ENCODE measurements at places on chromosomes 16 and 17.

GRCh38 chr17:58980706-58981481, 125.8 kb downstream of the TRIM37 start:
- no peak for DNase-seq

DNA sequence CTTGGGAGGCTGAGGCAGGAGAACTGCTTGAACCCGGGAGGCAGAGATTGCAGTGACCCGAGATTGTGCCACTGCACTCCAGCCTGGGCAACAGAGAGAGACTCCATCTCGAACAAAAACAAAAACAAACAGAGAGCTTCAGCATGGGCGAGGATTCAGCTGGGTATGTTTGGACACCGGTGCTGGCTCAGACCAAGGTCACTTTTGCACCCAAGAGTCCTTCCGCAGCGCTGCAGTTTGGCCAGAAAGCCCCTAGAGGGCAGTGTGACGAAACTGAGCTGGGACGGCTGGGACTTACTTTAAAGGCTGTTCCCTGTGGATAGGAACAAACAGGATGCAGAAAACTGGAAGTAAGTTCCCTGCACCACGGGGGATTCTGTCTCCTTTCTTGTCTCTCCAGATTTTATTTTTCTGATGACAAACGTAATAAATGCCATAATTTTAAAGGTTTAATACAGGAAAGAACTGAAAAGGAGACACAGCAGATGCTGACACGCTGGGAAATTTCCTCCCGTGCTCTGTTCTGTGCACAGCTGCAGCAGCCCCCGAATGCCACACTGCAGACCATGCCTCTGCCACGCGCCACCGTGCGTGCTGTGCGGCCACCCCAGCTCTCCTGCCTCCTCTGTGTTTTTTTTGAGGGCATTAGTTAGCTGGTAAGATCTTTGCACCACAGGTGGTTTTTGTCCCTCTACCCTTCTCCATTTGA, 25.2 kb upstream of the USP36 start:
- DNase-seq, result no peak

- no peak for DNase-seq
These were observed 957 bp downstream of the MYL4 start for GRCh38 chr17:47210105-47210504.

DNA sequence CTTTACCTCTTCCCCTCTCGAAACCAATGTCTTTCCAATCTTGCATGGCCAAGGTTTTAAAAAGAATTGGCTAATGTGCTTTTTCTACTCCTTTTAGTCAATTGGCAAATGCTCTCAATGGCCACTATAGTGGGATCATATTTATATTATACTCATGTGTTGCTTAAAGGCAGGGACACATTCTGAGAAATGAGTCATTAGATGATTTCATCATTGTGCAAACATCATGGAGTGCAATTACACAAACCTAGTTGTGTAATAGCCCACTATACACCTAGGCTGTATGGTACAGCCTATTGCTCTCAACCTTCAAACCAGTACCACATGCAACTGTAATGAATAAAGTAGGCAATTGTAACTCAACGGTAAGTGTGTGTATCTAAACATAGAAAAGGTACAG, 180.9 kb downstream of the HS3ST3A1 start:
- DNase-seq, result no peak

GRCh38 chr17:64040206-64040605, 19.8 kb upstream of the ICAM2 start:
- no peak for DNase-seq

DNA sequence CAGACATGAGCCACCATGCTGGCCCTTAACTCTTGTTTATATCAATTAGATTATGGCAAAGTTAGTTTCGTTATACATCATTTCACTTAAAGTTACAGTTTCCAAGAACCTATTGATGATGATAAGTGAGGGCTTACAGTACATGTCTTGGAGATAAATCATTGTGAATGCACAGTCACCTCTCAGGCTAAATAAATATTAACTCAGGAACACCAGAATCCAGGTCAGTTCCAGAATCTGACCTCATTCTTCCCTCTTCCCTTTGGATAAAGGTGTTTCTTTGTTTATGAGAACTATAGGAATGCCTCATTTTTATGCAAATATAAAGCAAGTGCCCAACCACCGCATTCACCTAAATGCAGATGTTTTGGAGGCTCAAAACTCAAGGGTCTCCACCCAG, 48.4 kb upstream of the CRYM start:
- no peak for DNase-seq
